ENCODE measurements at places on chromosomes 16 and 17.
A peak's percentile ranks its signal among the peaks of the same experiment; 100 is the strongest.

DNA sequence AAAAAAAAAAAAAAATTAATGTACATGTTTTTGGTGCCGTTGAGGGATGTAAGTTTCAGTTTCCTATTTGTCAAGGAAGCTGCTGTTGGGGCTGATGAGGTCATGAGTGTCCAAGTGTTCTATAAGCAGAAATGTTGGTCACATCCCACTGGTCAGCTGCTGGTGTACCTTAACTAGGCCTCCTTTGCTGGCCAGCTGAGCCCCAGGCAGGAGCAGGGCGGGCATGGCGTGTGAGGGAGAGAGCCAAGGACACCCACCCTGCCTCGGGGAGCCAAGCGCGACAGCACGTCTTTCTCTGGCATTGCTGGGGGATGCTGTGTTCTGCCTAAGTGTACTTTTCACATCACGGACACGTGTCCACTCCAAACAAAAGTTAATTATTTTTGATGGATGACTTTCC, 108.1 kb upstream of the CDC42EP4 start:
- no peak for DNase-seq

DNA sequence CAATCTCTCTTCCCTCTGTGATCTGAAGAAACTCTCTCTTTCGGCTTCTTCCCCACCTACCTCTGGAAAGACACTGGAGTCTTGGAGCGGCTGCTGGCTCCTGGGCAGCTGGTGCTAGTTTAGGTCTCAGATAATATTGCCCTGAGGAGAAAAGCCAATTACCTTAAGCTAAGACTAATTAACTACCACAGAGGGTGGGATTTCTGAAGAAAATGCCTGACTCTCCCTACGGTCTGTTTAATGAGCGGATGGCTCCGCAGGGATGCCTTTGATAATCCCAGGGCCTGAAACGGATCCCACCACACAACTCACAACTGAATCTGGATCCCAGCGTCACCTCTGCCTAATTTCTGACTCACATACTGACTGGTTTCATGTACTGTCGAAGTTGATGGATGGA, 127.0 kb upstream of the NLRP1 start:
- DNase-seq, result no peak

- peak; percentile 78 for DNase-seq
Observed at GRCh38 chr17:39197380-39198185, at the start of gene CACNB1. TSS of gene CACNB1 (minus strand) at chr17:39197669. CDS start at chr17:39197495, 174 bp downstream.

- no peak for DNase-seq
Observed at GRCh38 chr17:4426499-4427208, 7.1 kb upstream of the SPNS3 start.
